ENCODE measurements at places on chromosomes 3 and 15.

- peak; percentile 31 for DNase-seq
These were observed 201.3 kb downstream of the ABHD5 start for GRCh38 chr3:43892061-43892460.

DNA sequence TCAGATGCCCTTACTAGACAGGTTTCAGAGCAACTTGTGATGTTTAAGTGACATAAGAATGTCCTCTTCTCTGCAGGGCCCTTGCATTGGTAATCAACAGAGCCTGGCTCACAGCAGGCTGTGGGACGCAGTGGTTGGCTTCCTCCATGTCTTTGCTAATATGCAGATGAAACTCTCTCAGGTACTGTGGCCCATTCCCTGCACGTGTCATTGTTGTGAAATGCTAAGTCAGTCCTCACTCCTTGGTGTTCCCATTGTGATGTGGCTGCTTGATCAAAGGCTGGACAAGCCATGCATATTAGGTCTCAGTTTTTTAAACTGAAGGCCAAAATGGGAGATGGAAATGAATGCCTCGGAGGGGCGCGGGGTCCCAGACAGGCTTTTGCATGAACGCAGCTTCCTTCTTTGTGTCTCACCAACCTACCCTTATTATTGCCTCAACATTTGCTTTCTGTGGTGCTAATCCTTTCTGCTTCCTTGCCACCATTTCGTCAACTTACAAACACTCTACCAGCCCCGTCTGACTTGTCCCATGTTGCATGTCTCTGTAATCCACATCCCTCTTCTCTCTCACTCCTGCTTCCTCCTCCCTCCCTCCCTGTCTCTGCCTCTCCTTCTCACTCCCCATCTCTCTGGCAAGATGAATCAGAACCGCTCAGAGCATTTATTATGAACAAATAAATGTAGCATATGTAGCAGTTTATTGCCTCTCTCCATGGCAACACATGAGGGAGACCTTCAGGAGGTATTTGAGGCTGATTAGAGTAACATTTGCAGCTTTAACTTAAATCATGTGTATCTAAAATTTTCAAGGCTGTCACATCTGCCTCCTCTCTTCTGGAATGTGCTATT, 133.2 kb upstream of the CHRM5 start:
- DNase-seq, result no peak

DNA sequence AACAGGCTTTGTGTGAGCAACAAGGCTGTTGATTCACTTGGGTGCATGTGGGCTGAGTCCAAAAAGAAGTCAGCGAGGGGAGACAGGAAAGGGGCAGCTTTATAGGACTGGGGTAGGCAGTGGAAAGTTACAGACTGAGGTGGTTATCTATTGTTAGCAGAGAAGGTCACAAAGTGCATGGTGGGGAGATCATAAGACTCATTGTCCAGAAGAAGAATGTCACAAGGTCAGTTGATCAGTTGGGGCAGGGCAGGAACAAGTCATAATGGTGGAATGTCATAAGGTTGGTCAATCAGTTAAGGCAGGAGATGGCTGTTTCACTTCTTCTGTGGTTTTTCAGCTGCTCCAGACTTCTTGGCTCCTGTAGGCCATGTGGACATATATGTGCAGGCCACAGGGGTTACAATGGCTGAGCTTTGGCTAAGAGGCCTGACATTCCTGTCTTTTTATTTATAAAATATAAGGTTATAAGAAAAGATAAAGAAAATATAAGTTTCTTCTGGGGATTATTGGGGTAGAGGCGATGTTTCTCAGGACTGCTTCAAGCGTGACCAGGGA, 69.5 kb upstream of the SNTN start:
- no peak for DNase-seq

- DNase-seq, result no peak
These were observed 470.1 kb downstream of the MFSD1 start for GRCh38 chr3:159271799-159272512.

- no peak for DNase-seq
These were observed 7.2 kb upstream of the IL20RB start for GRCh38 chr3:136950623-136951022.

GRCh38 chr3:63937661-63938651, 25.8 kb upstream of the SCAANT1 start:
- DNase-seq, result no peak

DNA sequence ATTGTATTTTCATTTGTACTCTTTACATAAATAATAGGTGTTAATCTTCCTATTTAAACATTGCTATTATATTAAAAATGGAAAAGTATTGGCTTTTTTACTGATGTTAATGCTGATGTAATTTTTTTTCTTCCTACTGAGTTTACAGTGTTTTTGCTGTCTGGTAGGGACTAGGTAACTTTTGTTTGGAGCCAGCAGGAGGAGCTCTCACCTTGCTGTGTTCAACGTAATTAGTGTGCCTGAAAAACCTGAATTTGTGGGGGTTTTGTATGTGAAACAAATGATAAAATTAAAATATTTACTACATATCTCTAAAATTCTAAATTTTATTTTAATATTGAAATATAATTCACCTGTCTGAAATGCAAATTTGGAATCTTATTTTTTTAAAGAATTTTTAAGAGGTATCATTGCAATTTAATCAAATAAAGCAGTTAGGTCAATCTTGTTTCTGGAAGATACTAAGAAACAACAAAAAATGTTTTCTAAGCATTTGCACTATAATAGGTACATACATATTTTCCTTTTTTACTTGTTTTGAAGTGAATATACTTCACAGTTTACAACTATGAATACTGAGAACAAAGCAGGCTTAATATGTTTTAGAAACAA, 48.8 kb downstream of the EPHA6 start:
- peak; percentile 34 for DNase-seq

DNA sequence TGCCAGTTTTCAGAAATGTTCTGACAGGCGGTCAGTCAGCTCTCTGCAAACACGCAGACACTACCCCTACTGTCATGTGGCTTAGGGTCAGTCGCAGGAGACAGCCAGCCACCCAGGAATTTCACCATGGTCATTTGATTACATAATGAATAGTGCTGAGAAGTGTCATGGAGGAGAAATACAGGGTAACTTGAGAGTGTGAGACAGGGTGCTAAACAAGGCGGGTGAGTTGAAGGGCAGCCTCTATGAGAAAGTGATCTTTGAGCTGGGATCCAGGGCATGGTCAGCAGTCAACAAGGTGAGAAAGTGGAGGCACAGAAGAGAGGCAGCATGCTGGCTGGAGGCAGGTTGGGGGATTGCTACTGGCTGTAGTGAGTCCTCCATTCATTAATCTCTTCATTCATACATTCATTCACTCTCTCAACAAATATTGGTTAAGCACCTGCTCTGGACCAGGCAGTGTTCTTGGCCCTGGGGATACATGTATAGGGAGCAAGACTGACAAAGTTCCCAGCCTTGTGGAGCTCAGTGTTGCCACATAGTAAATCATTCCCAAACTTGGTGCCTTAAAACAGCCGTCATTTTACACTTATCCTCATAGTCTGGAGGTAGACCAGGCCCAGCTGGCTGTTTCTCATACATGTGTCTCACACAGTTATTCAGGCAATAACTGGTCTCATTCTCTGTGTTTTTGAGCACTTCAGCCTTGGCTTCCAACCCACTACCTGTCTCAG, 14.8 kb downstream of the PXYLP1 start:
- no peak for DNase-seq

GRCh38 chr3:145518639-145519038, 642.3 kb downstream of the PLOD2 start:
- DNase-seq, result no peak

DNA sequence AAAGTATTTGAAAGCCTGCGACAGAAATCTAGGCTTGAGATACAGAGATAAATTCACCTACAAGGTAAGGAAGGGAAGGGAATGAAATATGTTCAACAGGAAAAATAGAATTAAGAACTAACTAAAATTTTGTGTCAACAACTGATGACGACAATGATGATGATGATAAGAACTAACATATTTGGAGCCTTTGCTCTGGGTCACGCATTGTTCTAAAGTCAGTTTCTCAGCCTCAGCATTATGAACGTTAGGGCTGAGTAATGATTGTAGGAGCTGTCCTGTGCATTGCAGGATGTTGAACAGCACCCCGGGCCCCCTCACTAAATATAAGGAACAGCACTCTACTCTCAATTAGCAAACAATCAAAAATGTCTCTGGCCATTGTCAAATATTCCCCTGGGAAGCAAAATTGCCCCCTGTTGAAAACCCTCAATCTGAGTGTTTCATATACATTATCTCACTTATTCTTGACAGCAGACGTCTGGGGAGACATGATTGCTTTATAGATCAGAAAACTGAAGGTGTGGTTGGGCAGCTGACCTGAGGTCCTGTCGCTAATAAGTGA, 88.5 kb downstream of the ERC2 start:
- peak; percentile 18 for DNase-seq

DNA sequence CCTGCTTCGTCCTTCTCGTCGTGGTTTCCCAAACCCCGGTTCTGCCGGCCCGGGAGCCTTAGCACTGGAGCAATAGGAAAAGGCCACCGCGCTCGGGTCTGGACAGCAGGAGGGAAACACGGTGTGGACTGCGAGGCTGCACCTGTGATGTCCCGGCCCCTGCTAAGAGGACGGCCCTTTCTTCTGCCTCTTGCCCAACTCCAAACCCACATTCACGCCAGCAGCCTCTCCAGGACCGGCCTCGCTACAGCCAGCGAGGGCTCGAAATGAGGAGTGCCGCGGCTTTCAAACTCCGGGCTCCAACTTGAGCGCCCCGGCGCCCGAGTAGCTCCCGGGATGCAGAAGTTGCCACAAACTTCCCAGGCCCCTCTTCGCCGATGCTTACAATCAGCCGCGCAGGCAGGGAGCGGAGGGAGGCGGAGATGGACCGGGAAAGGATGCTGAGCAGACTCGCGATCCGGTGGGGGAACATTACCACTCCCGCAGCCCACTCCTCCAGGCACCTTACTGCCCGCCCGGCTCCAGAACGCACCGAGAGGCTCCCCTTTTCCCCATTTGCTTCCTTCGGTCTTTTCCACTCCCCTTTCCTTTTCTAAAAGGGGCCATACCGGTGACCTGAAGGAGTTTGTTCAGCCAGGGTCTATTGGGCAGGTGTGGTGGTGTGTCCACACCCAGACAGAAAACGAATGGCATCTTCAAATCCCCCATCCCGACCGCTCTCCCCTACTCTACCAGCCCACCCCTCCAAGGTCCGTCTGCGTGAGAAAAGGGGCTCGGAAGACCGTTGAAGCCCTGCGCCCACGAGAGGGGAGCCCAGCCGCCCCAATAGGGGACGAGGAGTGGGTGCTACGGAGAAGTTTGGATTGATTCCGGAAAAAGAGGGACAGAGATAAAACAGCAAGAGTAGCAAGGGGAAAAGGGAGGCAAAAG, 18.8 kb upstream of the SATB1 start:
- DNase-seq, result peak; percentile 69
